Cardiac atrium fibroblast (primary cell): ENCODE measurements at places on chromosomes 7 and 10. TPM values are rescaled to one million over a fixed set of nuclear protein-coding genes. Genes with fewer than 3 reads are reported as not detected.

The GPR15LG gene
- total RNA-seq, result not detected in 2 replicates

The EPHB6 gene
- 5.7 and 6.5 TPM in 2 replicates for total RNA-seq

The PLAC9 gene
- total RNA-seq, result 89.7 and 128 TPM in 2 replicates

The PHYH gene
- 17.0 and 18.8 TPM in 2 replicates for total RNA-seq

The ITIH5 gene
- 0.18 TPM in 1 of 2 replicates, not detected in the other for total RNA-seq

The ADIRF gene
- 10.7 and 13.5 TPM in 2 replicates for total RNA-seq

The ATE1 gene
- total RNA-seq, result 10.7 and 12.8 TPM in 2 replicates

The MMD2 gene
- total RNA-seq, result not detected in 2 replicates

The KCP gene
- total RNA-seq, result not detected in 2 replicates
